Transverse colon (tissue), 4 donors: ENCODE measurements at places on chromosomes 5 and 9.

GRCh38 chr5:132762246-132763000 is 14.6 kb downstream of the SEPTIN8 start:
- DNase-seq: peak; percentile 4
- peaks cover 4% of the 10 kb centered on the region for H3K4me1 ChIP-seq
- no peak overlapping the region for H3K27ac ChIP-seq
- no peak overlapping the region for H3K4me3 ChIP-seq

DNA sequence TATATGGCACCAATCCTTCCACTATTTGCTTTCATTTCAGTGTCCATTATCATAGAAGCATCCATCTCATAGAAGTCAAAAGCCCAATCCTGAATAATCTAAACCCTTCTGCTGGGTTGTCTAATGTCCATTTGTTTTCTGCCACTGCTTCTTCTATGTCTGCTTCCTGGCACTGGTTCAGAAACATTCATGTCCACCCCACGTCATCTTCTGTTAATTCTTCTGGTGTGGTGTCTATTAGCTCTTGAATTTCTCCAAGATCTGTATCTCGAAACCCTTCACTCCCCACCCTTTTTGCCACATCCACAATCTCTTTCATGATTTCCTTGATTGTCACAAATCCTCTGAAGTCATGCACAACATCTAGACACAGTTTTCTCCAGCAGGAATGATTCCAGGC is 23.2 kb upstream of the GOLGA1 start:
- no peak overlapping the region for H3K27ac ChIP-seq
- no peak for DNase-seq
- H3K4me1 ChIP-seq: no peaks in the 10 kb centered on the region
- H3K27me3 ChIP-seq: no peaks in the 10 kb centered on the region
- no peaks in the 10 kb centered on the region for H3K36me3 ChIP-seq

- peaks cover 27% of the 10 kb centered on the region for H3K4me1 ChIP-seq
- no peaks in the 10 kb centered on the region for H3K36me3 ChIP-seq
- peak; percentile 5 for DNase-seq
- H3K4me3 ChIP-seq: no peak overlapping the region
- H3K27me3 ChIP-seq: no peaks in the 10 kb centered on the region
- no peak overlapping the region for H3K27ac ChIP-seq
Measured at GRCh38 chr9:126379661-126380360, 53.2 kb downstream of the MVB12B start.

GRCh38 chr5:80041527-80041926 is 6.4 kb downstream of the THBS4 start:
- H3K27ac ChIP-seq: no peak overlapping the region
- no peaks in the 10 kb centered on the region for H3K36me3 ChIP-seq
- H3K27me3 ChIP-seq: peaks cover 34% of the 10 kb centered on the region
- DNase-seq: no peak
- no peak overlapping the region for H3K4me3 ChIP-seq

DNA sequence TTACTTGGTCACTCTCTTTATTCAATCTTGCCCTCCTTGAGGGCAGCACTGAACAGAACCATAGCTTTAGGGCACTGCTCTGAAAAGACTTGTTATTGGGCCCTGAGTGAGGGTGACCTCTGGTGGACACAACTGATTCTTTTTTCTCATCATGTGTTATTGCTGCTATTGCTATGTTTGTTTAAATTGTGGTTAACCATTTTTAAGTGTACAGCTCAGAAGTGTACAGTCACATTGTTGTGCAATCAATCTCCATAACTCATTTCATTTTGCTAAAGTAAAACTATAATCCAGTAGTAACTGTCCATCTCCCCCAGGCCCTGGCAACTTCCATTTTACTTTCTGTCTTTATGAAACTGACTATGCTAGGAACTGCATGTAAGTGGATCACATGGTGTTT is 351.1 kb upstream of the RIOK2 start:
- no peaks in the 10 kb centered on the region for H3K27me3 ChIP-seq
- peak; percentile 26 for DNase-seq
- H3K4me3 ChIP-seq: no peak overlapping the region
- no peak overlapping the region for H3K27ac ChIP-seq
- H3K36me3 ChIP-seq: no peaks in the 10 kb centered on the region

- H3K4me3 ChIP-seq: no peak overlapping the region
- peaks cover 2% of the 10 kb centered on the region for H3K4me1 ChIP-seq
- peak; percentile 71 for DNase-seq
- no peaks in the 10 kb centered on the region for H3K27me3 ChIP-seq
Measured at GRCh38 chr9:68731857-68732256, 26.8 kb downstream of the PIP5K1B start.

DNA sequence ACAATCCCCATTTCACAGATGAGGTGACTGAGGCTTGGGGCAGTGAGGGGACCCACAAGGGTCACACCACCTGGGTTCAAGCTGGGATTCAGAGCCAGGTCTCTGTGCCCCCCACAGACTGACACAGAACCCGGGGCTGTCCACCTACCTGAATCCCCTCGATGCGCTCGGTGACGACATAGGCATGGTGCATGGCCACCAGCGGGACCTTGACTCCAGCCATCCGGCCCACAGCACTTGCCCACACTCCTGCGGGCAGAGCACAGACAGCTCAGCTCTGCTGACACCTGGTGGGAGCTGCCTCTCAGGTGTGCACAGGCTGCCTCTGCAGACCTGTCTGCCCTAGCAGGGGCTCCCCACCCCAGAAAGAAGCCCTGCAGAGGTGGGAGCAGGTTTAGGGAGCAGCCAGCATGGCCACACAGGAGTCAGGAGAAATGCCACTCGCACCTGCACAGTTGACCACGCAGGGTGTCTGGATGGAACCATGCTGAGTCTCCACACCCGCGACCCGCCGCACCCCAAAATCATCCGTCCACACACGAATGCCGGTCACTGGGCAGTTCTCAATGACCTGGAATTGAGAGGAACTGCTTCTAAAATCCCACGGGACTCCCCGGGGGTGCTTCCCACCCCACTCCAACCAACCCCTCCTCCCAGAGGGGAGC is 8.4 kb downstream of the SARDH start:
- no peak overlapping the region for H3K4me3 ChIP-seq
- no peaks in the 10 kb centered on the region for H3K4me1 ChIP-seq
- no peak for DNase-seq

DNA sequence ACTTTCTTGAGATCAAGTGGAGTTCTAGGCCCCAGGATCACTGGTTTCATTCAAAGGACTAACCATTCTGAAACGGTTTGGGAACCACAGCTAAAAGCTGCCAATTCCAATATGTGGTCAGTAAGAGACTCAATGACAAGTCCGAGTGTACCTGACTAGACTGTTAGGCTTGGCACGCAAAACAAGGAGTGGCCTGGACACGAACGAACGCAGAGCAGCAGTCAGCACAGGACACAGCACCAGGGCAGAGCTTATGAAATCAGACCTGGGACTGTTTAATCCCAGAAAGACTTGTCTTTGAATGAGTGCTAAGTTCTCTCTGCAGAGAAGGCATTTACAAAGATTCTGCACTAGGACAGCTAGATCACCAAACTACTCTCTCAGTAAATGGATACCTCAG is 213.8 kb downstream of the GAPVD1 start:
- DNase-seq: no peak
- no peaks in the 10 kb centered on the region for H3K4me1 ChIP-seq
- H3K27me3 ChIP-seq: no peaks in the 10 kb centered on the region
- no peak overlapping the region for H3K4me3 ChIP-seq
- no peaks in the 10 kb centered on the region for H3K36me3 ChIP-seq

DNA sequence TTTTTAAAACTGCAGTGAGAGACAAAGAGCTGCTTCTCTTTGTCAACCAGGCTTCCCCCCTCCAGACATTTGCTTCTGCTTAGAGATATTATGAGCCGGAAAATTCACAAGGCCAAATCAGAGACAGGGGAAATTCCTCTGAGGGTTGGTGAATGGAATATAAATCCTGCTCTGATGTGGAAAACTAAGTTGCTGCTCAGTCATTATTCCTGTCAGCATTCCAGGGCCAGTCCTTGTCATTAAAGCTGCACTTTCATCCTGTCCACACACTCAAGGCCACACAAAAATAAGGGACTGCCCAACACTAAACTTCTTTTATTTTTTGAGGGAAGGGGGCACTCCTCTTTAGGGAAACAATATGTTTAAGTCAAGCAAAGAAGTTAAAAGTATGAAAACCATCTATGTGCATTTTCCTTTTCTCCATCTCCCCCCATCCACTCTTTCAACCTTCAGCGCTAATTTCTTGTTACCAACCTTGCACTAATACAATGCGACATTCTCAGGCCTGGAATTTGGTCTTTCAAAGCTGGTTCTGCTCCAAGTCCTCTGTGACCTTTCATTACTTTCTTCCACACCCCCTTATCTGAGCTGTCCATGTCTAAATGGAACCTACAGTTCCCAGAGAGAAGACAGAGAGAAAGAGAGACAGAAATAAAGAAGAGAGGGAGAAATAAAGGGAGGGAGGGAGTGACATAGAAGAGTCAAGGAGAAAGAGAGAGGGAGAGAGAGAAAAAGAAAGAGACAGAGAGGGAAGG is 118.9 kb upstream of the S1PR3 start:
- no peaks in the 10 kb centered on the region for H3K4me1 ChIP-seq
- H3K27ac ChIP-seq: no peak overlapping the region
- H3K4me3 ChIP-seq: no peak overlapping the region
- no peak for DNase-seq
- no peaks in the 10 kb centered on the region for H3K36me3 ChIP-seq

- no peaks in the 10 kb centered on the region for H3K27me3 ChIP-seq
- H3K4me3 ChIP-seq: no peak overlapping the region
- no peak for DNase-seq
- H3K36me3 ChIP-seq: no peaks in the 10 kb centered on the region
- H3K27ac ChIP-seq: no peak overlapping the region
Measured at GRCh38 chr5:171990713-171991015, 15.8 kb downstream of the FBXW11 start.

- no peaks in the 10 kb centered on the region for H3K4me1 ChIP-seq
- no peaks in the 10 kb centered on the region for H3K27me3 ChIP-seq
- H3K27ac ChIP-seq: no peak overlapping the region
- H3K36me3 ChIP-seq: no peaks in the 10 kb centered on the region
Measured at GRCh38 chr5:143446535-143447226, 43.2 kb upstream of the NR3C1 start.

- no peak overlapping the region for H3K27ac ChIP-seq
- H3K4me3 ChIP-seq: no peak overlapping the region
- H3K4me1 ChIP-seq: no peaks in the 10 kb centered on the region
- no peaks in the 10 kb centered on the region for H3K36me3 ChIP-seq
- no peak for DNase-seq
Measured at GRCh38 chr5:163321511-163321910, 115.9 kb upstream of the CCNG1 start.

GRCh38 chr5:86968301-86968753 is 299.4 kb upstream of the RASA1 start:
- H3K4me3 ChIP-seq: no peak overlapping the region
- no peaks in the 10 kb centered on the region for H3K4me1 ChIP-seq
- DNase-seq: no peak
- no peaks in the 10 kb centered on the region for H3K27me3 ChIP-seq
- H3K27ac ChIP-seq: no peak overlapping the region

DNA sequence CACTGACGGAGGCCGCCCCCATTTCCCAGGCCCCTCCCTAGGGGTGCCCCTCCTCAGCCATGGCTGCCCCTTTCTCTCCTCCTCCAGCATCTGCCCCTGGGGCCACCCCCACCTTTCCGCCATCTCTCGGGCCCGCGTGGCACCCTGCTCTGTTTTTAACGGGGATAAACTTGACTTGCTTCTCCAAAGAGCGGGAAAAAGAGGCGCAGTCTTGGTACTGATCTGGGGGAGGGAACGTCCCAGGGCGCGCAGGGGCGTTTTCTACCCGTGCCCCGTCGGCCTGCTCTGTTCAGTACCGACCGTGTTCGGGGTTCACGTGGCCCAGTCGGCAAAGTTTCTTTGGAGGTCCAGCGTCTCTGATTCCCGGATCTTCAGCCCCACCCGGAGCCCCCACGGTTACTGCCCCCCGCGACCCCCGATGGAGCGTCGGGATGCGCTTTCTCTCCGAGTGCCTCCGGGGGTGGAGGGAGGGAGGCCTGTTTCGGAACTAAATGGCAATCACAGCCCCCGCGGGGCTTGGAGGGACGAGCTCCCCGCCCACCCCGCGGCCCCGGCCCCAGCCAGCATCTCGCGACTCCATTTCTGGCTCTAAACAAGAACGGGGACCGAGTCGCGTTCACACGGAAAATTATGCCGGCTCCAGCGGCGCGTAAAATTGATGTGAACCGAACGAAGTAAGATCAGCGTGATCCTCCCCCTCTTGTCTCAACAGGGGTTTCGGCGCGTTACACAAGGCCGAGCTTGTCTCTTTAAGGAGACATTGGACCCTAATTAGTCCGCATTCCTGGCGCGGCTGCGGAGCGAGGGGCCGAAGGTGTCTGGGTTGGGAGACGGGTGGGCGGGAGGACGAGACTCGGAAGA is 1.1 kb upstream of the TLE4 start:
- DNase-seq: peak; percentile 47
- H3K27ac ChIP-seq: peak overlapping the region; percentile 83
- H3K4me1 ChIP-seq: peaks cover 17% of the 10 kb centered on the region
- H3K36me3 ChIP-seq: no peaks in the 10 kb centered on the region

DNA sequence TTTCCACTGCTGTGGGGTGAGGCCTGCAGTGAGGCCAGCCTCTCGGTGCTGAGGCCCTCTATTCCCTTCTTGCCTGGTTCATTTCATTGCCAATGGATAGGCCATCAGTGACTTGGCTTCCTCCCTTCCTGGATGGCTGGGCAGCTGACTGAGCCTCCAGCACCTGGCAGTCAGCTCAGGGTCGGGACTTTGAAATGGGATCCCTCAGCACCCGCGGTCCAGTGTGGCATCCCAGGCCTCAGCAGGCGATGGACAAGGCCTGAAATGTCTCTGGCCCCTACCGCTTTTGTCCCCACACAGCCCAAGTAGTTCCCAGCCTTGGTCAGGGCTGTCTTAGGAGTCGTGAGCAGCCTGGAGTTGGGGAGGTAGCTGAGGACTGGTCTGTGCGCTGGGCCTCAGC is 17.2 kb downstream of the NDST1 start:
- no peaks in the 10 kb centered on the region for H3K36me3 ChIP-seq
- H3K27me3 ChIP-seq: no peaks in the 10 kb centered on the region
- H3K4me1 ChIP-seq: peaks cover 19% of the 10 kb centered on the region
- no peak for DNase-seq

DNA sequence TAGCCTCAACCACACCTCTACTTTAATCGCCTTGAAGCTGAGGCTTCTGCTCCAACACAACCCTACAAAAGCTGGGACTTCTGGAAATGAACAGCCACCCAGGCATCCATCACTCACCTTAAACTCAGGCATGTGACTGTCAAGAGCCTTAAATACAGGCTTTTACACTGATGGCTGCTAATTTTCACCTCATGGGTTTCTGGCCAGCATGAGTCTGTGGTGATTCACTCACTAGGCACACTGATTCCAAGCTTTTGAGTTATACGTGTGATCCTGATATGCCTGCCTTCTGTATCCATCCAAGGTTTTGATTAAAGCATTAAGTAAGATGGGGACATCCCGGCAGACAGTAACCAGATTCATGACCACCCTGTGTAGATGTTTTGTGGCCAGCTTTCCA is 8.9 kb downstream of the NSUN2 start:
- H3K27me3 ChIP-seq: no peaks in the 10 kb centered on the region
- H3K27ac ChIP-seq: no peak overlapping the region
- no peak overlapping the region for H3K4me3 ChIP-seq
- DNase-seq: no peak
- H3K36me3 ChIP-seq: peaks cover 80% of the 10 kb centered on the region

GRCh38 chr9:91775708-91776028 is 174.4 kb downstream of the ROR2 start:
- no peaks in the 10 kb centered on the region for H3K36me3 ChIP-seq
- DNase-seq: no peak
- peaks cover 18% of the 10 kb centered on the region for H3K4me1 ChIP-seq
- no peaks in the 10 kb centered on the region for H3K27me3 ChIP-seq
